ENCODE measurements at places on chromosomes 12 and 14.

DNA sequence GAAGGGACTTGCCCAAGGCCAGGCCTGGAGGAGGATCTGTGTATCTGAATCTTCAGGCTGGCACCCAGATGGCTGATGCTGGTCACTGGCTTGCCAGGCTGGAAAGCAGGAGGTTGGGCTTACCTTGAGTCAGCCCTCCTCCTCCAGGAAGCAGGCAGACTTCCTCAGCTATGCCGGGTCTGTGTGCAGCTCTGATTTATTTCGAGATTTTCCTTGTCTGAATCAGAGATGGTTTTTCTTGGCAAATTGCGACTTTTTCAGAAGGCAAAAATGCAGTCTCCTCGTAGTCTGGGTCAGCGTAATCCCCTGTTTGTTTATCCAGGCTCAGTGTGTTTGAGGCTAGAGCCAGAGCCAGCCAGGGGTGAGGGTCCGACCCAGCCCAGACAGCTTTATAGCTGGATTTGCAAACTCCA lies 48.9 kb downstream of the SMOC1 start:
- DNase-seq: no peak

DNA sequence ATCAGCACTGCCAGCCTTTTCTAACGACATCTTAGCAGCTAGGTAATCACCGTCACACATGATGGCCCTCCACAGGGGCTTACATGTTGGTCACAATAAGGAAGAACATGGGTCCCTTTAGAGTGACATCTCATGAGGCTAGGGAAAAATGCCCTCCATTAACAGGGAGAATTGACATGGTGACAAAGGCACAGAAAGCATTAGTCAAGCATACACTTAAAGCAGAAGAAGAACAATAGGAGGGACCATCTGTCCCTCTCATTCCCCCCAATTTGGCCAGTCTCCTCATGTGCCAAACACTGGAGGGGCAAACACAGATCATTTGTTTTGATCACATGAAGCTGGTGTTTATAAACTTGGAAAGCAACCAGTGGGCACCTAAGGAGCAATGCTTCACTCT lies 78.0 kb downstream of the GRIP1 start:
- DNase-seq: no peak

DNA sequence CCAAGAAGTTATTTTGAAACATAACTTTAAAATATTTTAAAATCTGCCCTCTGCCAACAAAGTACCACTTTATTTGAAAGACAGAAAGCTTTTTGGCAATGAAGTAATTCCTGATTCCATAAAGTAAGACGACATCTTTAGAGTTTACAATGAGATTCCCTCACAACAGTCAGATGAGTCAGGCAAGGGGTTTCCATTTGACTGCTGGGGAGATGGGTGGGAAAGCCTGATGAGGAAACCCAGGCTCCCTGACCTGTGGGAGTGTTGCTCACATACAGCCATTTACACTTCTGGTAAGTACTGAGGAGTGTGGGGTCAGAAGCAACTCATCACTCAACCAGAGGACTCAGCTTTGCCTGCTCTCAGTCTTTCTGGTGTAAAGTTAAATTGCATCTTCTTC lies 10.2 kb downstream of the KITLG start:
- no peak for DNase-seq

GRCh38 chr14:34275078-34275477 lies 187.0 kb downstream of the SPTSSA start:
- no peak for DNase-seq

- no peak for DNase-seq
Observed at GRCh38 chr12:38689704-38690103, 215.7 kb downstream of the CPNE8 start.

DNA sequence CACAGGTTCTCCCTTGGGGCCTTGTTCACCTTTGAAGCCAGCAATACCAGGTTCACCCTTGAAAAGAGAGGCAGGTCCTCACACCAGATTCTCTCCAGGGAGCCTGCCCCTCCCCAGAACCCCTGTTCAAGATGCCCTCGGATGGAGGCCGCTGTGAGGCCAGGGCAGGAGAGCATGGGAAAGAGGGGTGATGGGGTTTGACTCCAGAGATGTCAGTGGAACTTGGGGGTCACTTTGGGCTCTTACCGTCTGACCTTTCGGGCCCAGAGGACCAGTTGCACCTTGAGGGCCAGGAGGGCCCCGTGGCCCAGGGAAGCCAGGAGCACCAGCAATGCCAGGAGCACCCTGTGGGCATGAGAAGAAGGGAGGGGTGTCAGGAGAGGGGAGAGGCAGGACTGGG lies 17.4 kb downstream of the COL2A1 start:
- no peak for DNase-seq

GRCh38 chr14:62159314-62159713 lies 397.1 kb downstream of the SNAPC1 start:
- no peak for DNase-seq

DNA sequence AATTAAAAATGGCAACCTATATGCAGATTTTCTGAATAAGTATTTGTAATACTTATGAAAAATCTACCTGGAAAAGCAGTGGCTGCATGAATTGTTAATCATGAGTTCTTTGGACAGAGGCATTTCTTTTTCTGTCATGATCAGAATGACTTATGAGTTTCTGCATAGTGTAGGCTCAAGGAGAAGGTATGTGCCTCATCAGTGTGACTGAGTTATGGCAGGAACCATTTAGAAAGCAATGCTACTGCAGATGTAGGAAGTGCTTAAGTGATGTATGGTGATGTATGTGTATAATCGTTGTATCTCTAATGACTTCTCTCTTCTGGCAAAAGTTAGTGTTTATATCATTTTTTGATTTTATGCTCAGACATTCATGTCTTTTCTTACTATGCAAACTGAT lies 816.4 kb upstream of the FBXO33 start:
- no peak for DNase-seq

GRCh38 chr12:2783936-2784600 lies 10.7 kb upstream of the FKBP4 start:
- peak; percentile 71 for DNase-seq

GRCh38 chr12:5000658-5001385 lies 42.9 kb upstream of the KCNA5 start:
- no peak for DNase-seq

GRCh38 chr14:68501614-68502052 lies 291.2 kb downstream of the ZFP36L1 start:
- DNase-seq: no peak

GRCh38 chr12:92425165-92425564 lies 277.6 kb upstream of the PLEKHG7 start:
- no peak for DNase-seq

GRCh38 chr12:117134059-117134458 lies 34.8 kb upstream of the TESC start:
- peak; percentile 20 for DNase-seq

GRCh38 chr12:3199551-3200031 lies 122.4 kb downstream of the TSPAN9 start:
- no peak for DNase-seq

DNA sequence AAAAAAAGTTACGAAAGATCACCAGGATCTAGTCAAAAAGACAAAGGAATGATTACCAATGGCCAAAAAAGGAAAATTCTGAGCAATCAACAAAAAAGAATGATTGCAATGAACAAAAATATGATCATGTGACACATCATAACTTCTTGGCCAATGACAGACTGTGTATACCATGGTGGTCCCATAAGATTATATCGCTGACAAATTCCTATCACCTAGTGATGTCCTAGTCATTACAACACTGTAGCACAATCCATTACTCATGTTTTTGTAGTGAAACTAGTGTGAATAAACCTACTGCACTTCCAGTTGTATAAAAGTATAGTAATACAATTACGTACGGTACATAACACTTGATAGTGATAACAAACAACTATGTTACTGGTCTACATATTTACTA lies 12.3 kb downstream of the SEL1L start:
- DNase-seq: no peak

DNA sequence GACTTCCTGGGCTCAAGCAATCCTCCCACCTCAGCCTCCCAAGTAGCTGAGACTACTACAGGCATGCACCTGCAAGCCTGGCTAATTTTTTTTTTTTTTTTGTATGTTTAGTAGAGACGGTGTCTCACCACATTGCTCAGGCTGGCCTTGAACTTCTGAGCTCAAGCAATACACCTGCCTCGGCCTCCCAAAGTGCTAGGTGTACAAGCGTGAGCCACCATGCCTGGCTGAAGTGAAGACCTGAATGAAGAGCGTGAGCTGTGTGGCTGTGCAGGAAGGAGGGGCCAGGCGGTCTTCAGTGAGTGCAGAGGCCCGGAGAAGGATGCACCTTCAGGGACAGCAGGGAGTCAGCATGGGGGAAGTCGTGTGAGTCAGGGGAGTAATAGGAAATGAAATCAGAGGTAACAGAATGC lies 14.9 kb upstream of the NFKBIA start:
- no peak for DNase-seq

GRCh38 chr14:23939607-23940326 lies 13.8 kb upstream of the DHRS4 start:
- DNase-seq: no peak

- no peak for DNase-seq
Observed at GRCh38 chr14:75041613-75042012, 9.7 kb downstream of the MLH3 start.

- peak; percentile 68 for DNase-seq
Observed at GRCh38 chr12:103495469-103496456, at the start of gene C12orf42. TSS of gene C12orf42 (minus strand) at chr12:103495968. CDS start at chr12:103478426, 17,542 bp downstream.

DNA sequence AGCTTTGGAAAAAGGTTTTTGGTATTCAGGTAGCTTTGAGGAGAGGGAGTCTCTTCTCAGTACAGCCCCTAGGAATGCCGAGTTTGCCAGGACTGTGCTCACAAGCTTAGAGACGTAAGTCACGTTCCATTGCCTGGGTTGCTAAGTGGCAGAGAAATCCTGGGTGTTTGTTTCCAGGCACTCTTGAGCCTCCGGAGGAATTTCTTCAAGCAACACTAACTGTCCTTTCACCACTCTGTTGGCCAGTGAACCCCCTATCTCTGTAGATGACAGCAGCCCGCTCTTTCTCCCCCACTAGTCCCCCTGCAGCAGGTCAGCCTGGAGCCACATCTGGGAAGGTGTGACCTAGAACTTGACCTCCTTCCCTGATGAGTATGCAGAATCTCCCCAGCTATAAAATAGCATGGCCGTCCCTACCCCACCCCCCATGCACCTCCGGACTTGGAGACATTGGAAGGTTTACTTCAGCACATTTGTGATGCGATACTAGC lies 162.7 kb downstream of the ZFP36L1 start:
- DNase-seq: no peak

GRCh38 chr14:88904864-88905263 lies 80.4 kb downstream of the TTC8 start:
- no peak for DNase-seq

- no peak for DNase-seq
Observed at GRCh38 chr12:67589078-67589477, 59.5 kb upstream of the DYRK2 start.

DNA sequence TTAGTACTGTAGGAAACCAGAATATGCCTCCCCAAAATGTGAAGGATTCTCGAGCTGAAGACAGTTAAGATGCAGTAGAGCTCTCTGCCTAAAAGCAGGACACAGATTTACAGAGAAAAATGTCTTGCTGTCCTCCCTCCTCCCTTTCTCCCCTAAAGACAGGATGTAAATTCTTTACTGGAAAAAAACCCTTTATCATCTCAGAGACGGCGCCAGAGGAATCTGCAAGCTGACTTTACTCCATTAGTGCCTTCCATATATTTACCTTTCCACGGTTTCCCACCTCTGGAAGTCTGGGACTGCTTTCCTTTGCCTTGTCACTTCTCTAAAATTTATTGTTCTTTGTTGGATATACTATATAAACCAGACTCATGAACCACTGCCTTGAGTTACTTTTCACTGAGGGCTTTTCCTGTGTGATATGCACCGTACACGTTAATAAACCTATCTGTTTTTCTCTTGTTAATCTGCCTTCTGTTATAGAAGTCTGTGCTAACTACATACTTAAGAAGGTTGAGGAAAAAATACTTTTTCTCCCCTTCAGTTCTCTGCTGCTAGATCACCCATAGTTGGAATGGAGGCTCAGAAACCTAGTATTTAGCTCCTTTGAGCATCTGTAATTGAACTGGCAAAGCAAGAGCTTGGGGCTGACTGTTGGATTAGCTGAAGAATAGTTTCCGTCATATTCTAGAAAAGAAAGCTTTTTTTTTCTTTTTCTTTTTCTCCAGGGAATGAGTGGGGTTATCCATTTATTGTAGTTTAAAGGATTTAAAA lies 99.9 kb downstream of the RAD51B start:
- DNase-seq: no peak

- DNase-seq: no peak
Observed at GRCh38 chr14:38120109-38120508, 87.6 kb upstream of the SSTR1 start.

- no peak for DNase-seq
Observed at GRCh38 chr12:90261283-90261682, 552.6 kb upstream of the ATP2B1 start.

- no peak for DNase-seq
Observed at GRCh38 chr12:53195516-53196420, 11.3 kb downstream of the ITGB7 start.

DNA sequence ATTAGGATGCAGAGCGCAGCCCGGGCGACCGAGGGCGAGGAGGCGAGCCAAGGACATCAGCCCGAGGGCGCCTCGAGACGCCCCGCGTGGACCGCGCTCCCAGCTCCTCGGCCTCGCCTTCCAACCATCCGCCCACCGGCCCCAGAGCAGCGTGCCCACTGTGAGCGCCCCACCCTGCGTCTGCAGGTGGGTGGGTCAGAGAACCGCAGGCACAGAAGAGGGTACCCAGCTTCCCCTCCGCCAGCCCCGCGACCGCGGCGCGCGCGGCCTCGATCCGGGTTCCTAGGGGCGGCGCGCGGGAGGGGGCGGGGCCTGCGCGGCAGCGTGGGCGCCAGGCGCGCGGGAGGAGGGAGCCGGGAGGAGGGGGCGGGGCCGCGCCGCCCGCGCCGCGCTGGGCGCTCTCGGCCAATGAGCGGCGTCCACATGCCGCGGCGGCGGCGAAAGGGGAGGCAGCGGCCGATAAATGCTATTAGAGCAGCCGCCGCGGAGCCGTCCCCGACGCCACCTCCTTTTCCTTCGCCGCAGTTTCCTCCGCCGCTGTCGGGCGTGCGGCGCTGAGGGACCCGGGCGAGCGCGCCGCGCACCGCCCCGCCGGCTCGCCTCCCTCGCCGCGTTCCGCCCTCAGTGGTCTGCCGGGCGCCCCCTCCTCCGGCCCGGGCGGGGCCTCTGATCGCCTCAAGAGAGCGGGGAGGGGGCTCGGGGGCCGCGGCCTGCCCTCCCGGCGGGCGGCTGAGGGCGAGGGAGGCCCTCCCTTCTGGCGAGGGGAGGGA lies at the start of gene ATP2A2:
Gene ATP2A2 (plus strand): TSS at position 469 of the 770 bp plus-strand sequence. CDS start 543 bp downstream, outside the sequence.
- DNase-seq: peak; percentile 80

GRCh38 chr14:33835261-33835655 lies 115.6 kb downstream of the EGLN3 start:
- DNase-seq: no peak

GRCh38 chr12:46377678-46378077 lies 5.1 kb upstream of the SLC38A2 start:
- DNase-seq: no peak

DNA sequence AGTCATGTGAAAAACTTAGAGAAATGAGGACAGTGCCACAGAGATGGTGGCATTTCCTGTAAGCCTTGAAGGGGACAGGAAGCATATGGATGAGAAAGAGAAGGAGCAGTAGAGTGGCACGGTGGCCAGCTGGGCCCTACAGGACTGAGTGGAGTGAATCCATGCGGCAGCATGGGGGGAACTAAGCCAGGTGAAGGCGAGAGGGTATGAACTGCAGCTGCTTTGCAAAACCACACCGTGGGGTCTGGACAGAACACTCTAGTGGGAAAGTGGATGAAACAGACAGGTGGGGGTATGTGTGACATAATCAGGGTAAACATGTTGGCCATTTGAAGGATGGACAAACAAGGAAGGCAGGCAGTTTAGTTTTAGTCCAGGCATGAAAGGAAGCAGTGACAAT lies 10.4 kb upstream of the SYCP3 start:
- no peak for DNase-seq
